ENCODE measurements at places on chromosomes 2 and 18. TPM values are rescaled to one million over a fixed set of nuclear protein-coding genes. Genes with fewer than 3 reads are reported as not detected.
A peak's percentile ranks its signal among the peaks of the same experiment; 100 is the strongest.

DNA sequence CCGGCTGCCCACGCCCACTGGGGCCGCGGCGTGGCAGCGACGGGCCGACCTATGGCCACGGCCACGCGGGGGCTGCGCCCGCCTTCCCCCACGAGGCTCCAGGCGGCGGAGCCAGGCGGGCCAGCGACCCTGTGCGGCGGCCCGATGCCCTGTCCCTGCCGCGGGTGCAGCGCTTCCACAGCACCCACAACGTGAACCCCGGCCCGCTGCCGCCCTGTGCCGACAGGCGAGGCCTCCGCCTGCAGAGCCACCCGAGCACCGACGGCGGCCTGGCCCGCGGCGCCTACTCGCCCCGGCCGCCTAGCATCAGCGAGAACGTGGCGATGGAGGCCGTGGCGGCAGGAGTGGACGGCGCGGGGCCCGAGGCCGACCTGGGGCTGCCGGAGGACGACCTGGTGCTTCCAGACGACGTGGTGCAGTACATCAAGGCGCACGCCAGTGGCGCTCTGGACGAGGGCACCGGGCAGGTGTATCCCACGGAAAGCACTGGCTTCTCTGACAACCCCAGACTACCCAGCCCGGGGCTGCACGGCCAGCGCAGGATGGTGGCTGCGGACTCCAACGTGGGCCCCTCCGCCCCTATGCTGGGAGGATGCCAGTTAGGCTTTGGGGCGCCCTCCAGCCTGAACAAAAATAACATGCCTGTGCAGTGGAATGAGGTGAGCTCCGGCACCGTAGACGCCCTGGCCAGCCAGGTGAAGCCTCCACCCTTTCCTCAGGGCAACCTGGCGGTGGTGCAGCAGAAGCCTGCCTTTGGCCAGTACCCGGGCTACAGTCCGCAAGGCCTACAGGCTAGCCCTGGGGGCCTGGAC lies 253.2 kb downstream of the GLI2 start:
- peak; percentile 15 for DNase-seq
- no peaks in the 10 kb centered on the region for H3K4me1 ChIP-seq
- no peak overlapping the region for H3K4me3 ChIP-seq
- no peak overlapping the region for H3K27ac ChIP-seq
- H3K27me3 ChIP-seq: no peaks in the 10 kb centered on the region

- no peak overlapping the region for H3K27ac ChIP-seq
- peaks cover 4% of the 10 kb centered on the region for H3K4me1 ChIP-seq
- H3K27me3 ChIP-seq: no peaks in the 10 kb centered on the region
- peaks cover 24% of the 10 kb centered on the region for H3K36me3 ChIP-seq
These were observed 31.7 kb upstream of the TTC32 start for GRCh38 chr2:19933351-19933981.

DNA sequence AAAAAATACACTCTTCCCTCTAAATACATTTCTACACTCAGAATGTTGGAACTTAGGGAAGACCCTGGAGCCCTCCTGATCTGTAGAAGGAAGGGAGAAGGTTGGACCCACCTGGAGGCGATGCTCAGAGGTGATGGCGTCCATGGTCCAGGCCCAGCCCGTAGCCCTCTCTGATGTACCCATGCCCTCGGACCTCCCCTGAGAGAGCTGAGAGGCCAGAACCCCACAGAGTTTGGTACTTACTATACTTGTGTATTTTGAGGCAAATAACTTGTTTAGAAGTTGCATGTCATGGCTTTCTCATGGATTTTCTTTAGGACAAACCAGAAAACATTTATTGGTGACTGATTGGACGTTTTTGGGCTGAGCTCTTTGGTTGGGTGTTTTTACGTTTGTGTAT lies 10.5 kb downstream of the CTDP1 start:
- no peaks in the 10 kb centered on the region for H3K27me3 ChIP-seq
- no peak overlapping the region for H3K27ac ChIP-seq
- peaks cover 19% of the 10 kb centered on the region for H3K4me1 ChIP-seq
- no peak overlapping the region for H3K4me3 ChIP-seq

- no peaks in the 10 kb centered on the region for H3K4me1 ChIP-seq
- H3K4me3 ChIP-seq: no peak overlapping the region
- DNase-seq: no peak
- no peaks in the 10 kb centered on the region for H3K36me3 ChIP-seq
These were observed 768.2 kb upstream of the VRK2 start for GRCh38 chr2:57278451-57278850.

- no peak overlapping the region for H3K4me3 ChIP-seq
- DNase-seq: no peak
- H3K36me3 ChIP-seq: peaks cover 7% of the 10 kb centered on the region
- H3K4me1 ChIP-seq: peaks cover 17% of the 10 kb centered on the region
These were observed 39.4 kb downstream of the AGFG1 start for GRCh38 chr2:227511239-227511930.

DNA sequence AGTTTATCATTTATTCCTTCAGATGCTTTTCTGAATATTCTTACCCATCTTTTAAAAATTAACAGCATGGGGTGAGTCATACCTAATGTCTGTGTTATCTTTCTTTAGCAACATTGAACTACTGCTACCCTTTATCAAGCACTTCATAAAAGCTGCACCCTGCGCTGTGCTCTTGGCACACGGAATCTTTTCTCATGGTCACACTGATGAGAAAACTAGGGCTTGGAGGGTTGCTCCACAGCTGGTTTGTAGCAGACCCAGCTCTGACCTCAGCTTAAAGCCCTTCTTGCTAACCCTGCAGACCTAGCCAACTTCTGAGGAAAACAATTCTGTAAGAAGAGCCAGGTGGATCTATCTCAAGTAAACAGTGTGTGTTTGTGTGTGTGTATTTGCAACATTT lies 106.3 kb downstream of the RNF144A start:
- H3K27ac ChIP-seq: no peak overlapping the region
- peaks cover 8% of the 10 kb centered on the region for H3K36me3 ChIP-seq
- no peaks in the 10 kb centered on the region for H3K27me3 ChIP-seq
- H3K4me3 ChIP-seq: no peak overlapping the region
- DNase-seq: no peak

DNA sequence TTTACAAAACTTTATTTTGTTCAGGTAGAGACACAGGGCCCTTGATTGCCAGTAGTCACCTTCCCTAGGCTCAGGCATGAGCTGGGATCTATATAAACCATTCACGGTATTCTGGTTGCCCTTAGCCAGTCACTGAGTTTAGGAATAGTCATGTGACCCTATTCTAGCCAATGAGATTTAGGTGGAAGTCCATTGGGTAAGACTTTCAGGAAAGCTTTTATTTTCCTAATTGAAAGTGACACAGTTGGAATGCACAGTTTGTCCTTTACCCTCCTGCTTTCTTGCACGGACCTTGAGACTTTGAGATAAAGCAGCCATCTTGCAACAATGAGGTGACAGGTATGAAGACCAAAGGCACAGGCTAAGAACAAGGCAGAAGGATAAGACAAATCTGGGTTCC lies 21.5 kb downstream of the SLC4A5 start:
- no peak overlapping the region for H3K4me3 ChIP-seq
- no peaks in the 10 kb centered on the region for H3K36me3 ChIP-seq
- no peaks in the 10 kb centered on the region for H3K4me1 ChIP-seq
- no peak overlapping the region for H3K27ac ChIP-seq
- H3K27me3 ChIP-seq: no peaks in the 10 kb centered on the region

- H3K4me3 ChIP-seq: no peak overlapping the region
- no peak for DNase-seq
- peaks cover 26% of the 10 kb centered on the region for H3K4me1 ChIP-seq
- no peaks in the 10 kb centered on the region for H3K36me3 ChIP-seq
These were observed 21.5 kb upstream of the TNP1 start for GRCh38 chr2:216881411-216881810.

GRCh38 chr2:200649724-200650123 lies 63.9 kb downstream of the AOX1 start:
- peaks cover 39% of the 10 kb centered on the region for H3K27me3 ChIP-seq
- no peaks in the 10 kb centered on the region for H3K36me3 ChIP-seq
- no peaks in the 10 kb centered on the region for H3K4me1 ChIP-seq

DNA sequence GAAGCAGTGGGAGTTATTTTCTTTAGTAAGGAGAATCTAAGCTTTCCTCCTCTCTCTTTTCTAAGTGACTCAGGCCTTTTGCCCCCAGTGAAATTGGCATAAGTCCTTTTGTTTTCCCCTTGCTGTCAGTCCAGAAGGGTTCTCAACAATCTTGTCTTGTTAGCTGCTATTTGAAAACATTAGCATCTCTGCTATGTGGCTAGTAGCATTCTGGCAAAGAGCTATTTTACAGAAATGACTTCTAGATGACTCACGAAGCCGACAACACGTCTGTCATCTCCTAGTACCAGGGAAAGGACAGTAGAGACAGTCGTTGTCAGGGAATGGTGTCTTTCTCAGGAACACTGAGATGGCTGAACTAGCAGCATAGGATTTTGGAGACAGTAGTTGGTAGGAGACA lies 14.7 kb downstream of the SMARCAL1 start:
- no peak overlapping the region for H3K4me3 ChIP-seq
- H3K36me3 ChIP-seq: peaks cover 80% of the 10 kb centered on the region
- H3K4me1 ChIP-seq: peaks cover 12% of the 10 kb centered on the region
- H3K27ac ChIP-seq: no peak overlapping the region
- no peak for DNase-seq
- H3K27me3 ChIP-seq: no peaks in the 10 kb centered on the region

DNA sequence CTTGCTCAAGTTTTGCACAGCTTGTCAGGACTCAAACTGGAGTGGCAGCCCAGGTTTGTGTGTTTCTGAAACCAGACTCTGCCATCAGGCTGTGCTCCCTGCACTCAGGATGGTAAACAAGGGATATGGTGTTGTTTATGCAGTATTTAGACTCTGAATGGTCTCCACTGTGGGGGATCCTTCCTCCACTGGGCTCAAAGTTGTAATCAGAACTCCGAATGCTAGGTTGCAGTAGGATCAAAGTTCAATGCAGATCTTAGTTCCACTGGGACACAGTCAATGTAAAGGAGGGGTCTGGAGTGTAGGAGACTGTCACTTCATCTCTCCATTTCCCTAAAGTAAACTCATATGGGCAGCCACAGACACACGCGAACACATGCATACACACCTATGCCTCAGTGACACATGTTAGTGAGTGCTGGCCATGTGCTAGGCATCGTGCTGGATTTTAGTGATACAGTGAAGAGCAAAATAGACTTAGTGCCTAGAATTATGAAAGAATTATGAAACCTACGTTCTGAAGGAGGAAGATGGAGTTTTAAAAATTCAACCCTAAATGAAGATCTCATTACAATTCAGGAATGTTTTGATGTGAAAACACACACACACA lies 6.1 kb downstream of the IL18R1 start:
- no peaks in the 10 kb centered on the region for H3K27me3 ChIP-seq
- peaks cover 39% of the 10 kb centered on the region for H3K4me1 ChIP-seq
- H3K4me3 ChIP-seq: no peak overlapping the region
- no peak overlapping the region for H3K27ac ChIP-seq
- no peak for DNase-seq
- H3K36me3 ChIP-seq: peaks cover 70% of the 10 kb centered on the region

GRCh38 chr18:61975526-61976326 lies 82.9 kb upstream of the RNF152 start:
- peak; percentile 48 for DNase-seq
- H3K4me1 ChIP-seq: peaks cover 14% of the 10 kb centered on the region
- no peak overlapping the region for H3K4me3 ChIP-seq

DNA sequence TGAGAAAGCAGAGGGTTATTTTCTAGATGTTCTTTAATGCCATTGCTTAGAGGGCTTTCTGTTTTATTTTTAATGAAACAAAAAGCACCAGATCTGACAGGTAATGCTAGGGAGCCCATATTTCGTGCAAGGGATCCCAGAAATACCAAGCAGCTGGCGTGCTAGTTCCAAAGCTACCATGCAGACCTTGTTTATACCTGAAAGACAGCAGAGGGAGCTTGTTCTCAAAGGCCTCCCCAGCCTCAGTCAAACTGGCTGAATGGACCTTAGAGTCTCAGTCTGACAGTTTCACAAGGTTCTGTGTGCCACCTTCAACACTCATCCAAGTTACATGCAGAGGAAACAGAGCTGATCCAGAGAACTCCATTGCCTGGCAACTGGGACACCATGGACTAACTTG lies 48.6 kb downstream of the GALNT14 start:
- peaks cover 5% of the 10 kb centered on the region for H3K27me3 ChIP-seq
- H3K4me1 ChIP-seq: no peaks in the 10 kb centered on the region
- DNase-seq: no peak
- no peak overlapping the region for H3K27ac ChIP-seq
- no peaks in the 10 kb centered on the region for H3K36me3 ChIP-seq

DNA sequence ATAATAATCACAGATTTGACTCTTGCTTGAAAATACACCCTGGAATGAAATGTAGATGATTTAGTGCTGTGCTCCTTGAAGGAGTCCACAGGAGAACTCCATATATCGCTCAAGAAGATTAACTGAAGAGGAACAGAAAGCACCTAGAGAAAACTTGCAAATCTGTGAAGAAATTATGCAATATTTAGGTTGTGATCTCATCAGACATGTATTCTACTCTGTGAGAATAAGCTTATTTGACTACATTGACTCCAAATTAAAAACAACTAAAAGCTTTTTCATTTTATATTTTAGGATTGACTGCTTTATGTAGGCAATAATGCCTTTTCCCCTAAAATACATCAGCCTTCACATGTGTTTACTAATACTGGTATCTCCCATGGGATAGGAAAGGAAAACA lies 906.6 kb upstream of the LRATD1 start:
- H3K27me3 ChIP-seq: no peaks in the 10 kb centered on the region
- H3K4me3 ChIP-seq: no peak overlapping the region
- no peak overlapping the region for H3K27ac ChIP-seq
- no peak for DNase-seq

The ERICH2 gene
- total RNA-seq: not detected

The SCYGR4 gene
- total RNA-seq: not detected

The MAPK4 gene
- total RNA-seq: not detected

The IFT172 gene
- 11.5 TPM for total RNA-seq

The C2orf15 gene
- 0.58 TPM for total RNA-seq
